ENCODE measurements at places on chromosomes 7 and 10.
A peak's percentile ranks its signal among the peaks of the same experiment; 100 is the strongest.

GRCh38 chr7:4807598-4808016, 32.2 kb downstream of the AP5Z1 start:
- DNase-seq = no peak

- DNase-seq = no peak
Observed at GRCh38 chr10:102802920-102803534, 34.2 kb downstream of the CYP17A1 start.

DNA sequence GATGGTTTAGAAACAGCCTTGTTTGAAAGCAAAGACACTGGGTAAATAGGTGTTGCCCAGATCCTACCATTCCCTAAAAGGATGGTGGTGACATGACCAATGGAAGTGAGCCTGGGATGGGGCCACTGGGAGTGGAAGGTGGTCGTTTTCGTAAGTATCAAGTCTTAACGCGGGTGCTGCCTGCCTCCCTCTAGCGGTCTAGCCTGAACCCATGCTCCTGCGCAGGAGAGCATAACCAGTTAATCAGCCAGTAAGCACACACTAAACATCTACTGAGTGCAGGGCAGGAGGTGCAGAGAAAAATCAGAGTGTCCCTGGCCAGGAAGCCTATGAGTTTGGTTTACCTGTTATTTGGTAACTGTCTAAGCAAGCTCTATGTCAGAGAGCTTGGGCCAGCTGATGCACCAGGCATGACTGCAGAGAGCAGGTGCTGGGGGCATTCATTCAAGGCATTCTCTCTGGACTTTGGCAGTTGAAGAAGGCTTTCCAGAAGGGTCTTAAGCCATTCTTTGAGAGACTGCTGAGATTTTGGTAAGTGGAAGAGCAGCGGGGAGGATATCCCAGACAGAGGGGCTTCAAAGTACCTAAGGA, 930 bp downstream of the GARIN1A start:
- no peak for DNase-seq

GRCh38 chr7:75776295-75776971, 4.4 kb upstream of the CCL26 start:
- no peak for DNase-seq

DNA sequence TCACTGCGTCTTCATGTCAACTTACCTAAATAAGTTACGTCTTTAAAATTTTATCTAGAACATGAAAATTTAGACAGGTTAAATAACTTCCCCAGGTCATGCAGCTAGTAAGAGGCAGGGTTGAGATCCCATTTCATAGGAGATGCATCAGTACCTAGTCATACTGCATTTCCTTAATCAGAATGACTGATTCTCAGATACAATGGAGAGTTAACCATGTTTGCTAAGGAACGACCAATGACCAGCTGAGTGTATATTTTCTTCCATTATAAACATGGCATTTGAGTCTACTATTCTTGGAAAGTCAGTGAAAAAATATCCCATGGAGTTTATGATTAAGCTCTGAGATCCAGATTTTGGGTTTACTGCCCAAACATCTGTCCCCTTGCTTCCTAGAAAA, 39.6 kb downstream of the ENTPD1 start:
- no peak for DNase-seq

DNA sequence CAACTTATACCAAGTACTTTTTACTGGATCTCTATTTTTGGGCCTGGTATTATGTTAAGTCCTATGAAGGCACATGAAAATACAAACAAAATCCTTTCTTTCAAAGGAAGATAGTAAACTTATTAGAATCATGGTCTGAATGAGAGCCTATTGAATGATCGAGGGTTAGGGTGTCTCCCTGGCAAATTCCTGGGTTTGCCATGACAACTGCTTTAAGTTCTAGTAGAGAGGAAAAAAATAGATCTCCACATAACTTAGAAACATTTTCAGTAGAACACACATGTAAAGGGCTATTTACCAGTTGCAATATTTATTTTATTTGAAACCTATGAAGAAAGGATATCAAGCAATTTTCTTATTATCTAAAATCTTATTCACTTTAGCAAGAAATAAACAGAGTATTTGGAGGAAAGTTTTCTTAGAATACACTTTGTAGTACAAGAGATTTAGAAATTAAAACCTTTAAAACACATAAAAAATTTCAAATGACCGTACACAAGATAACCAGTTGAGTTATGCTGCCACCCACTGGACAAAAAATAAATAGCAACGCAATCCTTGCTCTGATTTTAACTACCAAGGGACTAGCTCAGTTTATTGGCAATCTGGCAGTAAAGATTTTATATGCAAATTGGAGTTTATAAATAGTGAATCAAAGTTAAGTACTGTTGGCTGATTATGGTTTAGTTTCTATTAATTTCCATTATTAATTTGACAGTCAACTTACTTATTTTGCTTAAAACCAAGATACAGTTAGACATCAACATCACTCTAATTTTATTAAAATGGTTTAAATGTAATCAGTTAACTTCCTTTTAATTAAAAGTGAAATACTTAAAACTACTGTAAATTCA, 33.9 kb downstream of the CACUL1 start:
- peak; percentile 1 for DNase-seq

GRCh38 chr7:43077732-43078391, 34.6 kb upstream of the HECW1 start:
- no peak for DNase-seq

- DNase-seq = no peak
Observed at GRCh38 chr10:8060010-8060703, 5.7 kb downstream of the GATA3 start.

DNA sequence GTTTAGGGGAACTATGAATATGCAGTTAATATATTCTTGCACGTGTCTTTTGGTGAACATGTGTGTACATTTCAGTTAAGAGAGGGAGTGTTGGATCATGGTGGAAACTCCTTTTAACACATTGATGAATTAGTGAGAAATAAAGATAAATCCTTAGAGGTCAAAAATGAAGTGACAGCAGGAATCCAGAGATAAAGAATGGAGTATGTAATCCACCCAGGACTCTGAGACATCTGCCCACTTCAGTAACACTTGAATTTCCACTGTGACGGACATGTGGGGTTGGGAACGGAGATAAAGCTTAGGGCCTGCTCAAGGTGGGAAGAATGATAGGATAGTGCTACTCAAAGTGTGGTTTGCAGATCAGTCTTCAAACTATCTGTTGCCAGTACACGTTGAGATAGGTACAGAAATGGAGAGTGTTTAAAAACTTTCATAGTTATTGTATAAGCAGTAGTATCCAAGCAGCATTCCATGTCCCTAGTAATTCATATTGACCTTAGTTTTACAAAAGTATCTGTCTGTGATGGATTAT, 6.6 kb upstream of the RELN start:
- no peak for DNase-seq

DNA sequence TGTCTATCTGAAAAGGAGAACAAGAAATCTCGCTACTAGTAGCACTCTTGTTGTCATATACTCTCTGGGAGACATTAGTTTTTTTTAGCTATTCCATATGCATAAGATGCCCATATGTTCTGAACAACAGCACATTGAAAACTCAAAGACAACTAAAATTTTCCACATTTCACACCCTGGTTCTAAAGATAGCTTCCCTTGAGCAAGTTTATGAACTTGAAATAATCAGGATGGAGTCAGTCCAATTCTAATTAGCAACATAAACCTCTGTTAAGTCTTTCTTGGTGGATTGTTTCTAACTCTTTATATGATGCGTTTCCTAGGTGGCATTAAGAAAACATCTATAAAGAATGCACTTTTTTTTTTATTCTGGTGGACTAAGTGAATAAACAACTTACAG, 1095.3 kb downstream of the GRM8 start:
- DNase-seq = no peak

Data from NCI-H1105 (cell line).